ENCODE measurements at places on chromosomes 2 and 18. TPM values are rescaled to one million over a fixed set of nuclear protein-coding genes. Genes with fewer than 3 reads are reported as not detected.

Gene COL3A1
- 1,203 TPM for polyA plus RNA-seq

GRCh38 chr2:110167326-110168000 lies 37.4 kb downstream of the NPHP1 start:
- no peak for DNase-seq

- DNase-seq, result no peak
These were observed at the start of gene CAPG for GRCh38 chr2:85409845-85410583. CAPG (minus strand) TSS chr2:85410366; CDS start chr2:85402145, 8,221 bp downstream.

DNA sequence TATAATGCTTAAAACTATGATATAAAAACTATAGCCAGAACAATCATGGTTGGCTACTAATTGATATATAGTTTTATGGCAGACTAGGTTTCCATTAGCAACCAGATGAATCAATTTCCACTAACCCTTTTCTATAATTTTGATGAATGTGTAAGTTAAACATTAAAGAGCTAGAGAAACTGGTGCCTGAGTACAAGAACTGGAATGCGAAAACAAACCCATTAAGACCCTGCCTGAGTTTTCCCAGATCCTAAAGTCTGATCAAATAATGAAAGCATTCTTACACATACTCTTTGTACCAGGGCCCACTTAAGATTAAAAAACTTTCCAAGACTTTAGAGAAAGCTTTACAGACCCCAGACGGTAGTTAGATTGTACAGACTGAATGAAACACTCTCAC lies 21.3 kb downstream of the MRPL19 start:
- no peak for DNase-seq

All from right lung (tissue), 10 donors.